ENCODE measurements at places on chromosomes 1 and 21. TPM values are rescaled to one million over a fixed set of nuclear protein-coding genes. Genes with fewer than 3 reads are reported as not detected.

The IL10RB gene
- total RNA-seq, result 17.7 TPM

The PGLYRP4 gene
- not detected for total RNA-seq

The CFH gene
- 0.36 TPM for total RNA-seq

The IL23R gene
- not detected for total RNA-seq

The SMIM11 gene
- total RNA-seq, result 17.1 TPM

The SPATA46 gene
- total RNA-seq, result not detected

The SLC1A7 gene
- 0.31 TPM for total RNA-seq

The MARK1 gene
- not detected for total RNA-seq

The GABPB2 gene
- total RNA-seq, result 8.1 TPM

The CAMK2N1 gene
- total RNA-seq, result 4.4 TPM

The PROX1 gene
- 0.13 TPM for total RNA-seq

The ARV1 gene
- 25.9 TPM for total RNA-seq

The LCE3C gene
- not detected for total RNA-seq

The TMPRSS15 gene
- not detected for total RNA-seq

The CD1D gene
- total RNA-seq, result not detected

The ILDR2 gene
- 0.08 TPM for total RNA-seq

The FCRL1 gene
- not detected for total RNA-seq

The EFNA3 gene
- 2.3 TPM for total RNA-seq

The UMODL1 gene
- total RNA-seq, result 0.18 TPM

The ZBTB8A gene
- total RNA-seq, result 6.5 TPM

The ADAMTS1 gene
- 3.3 TPM for total RNA-seq

The C1orf167 gene
- total RNA-seq, result not detected

The EPHA2 gene
- 263 TPM for total RNA-seq

Measured in Panc1 (cell line).